NCI-H524 (cell line): ENCODE measurements at places on chromosomes 1 and 21.

DNA sequence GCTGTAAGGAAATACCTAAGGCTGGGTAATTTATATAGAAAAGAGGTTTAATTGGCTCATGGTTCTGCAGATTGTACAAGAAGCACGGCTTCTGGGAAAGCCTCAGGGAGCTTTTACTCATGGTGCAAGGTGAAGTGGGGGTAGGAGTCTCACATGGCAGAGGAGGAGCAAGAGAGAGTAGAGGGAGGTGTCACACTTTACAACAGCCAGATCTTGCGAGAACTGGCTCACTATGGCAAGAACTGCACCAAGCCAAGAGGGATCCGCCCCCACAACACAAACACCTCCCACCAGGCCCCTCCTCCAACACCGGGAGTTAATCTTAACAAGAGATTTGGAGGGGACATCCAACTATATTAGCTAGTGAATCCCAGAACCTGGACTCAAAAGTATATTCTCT, 135.4 kb upstream of the SOD1 start:
- no peak for DNase-seq

DNA sequence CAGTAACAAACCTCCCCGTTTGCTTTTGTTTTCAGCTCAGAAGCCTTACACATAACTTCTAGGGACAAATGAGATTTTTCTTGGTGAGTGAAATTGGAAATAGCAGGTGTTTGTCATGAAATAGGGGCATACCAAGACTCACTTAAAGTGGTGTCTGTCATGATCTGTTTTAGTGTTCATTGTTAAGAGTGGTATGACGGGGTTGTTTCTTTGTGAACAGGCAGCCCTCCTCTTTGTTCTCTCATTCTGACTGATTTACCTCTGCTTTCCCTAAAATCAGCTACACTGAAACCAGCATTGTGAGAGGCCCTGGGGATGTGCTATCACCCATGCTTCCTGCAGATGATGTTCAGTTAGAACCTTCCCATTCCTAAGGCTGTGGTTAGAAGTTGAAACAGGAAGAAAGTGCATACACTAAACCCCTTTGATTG, 2.5 kb upstream of the ERO1B start:
- DNase-seq: no peak

DNA sequence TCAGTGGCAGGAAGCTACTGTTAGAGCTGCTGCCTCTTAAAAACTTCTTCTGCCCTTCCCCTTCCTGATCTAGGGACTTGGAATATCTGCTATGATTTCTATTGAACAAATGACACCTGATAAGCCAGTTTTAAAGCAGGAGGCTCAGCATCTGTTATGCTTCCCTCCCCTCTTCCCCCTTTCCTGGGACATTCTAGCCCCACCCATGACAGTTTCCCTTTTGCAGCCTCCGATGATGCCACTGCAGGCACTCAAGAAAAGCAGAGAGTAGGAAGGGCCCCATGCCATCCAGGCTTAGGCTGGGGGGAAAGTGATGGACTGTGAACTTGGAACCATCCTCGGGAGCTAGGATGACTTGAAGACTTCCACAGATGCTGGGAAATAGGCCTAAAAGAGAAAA, 15.1 kb upstream of the EPB41 start:
- peak; percentile 47 for DNase-seq

DNA sequence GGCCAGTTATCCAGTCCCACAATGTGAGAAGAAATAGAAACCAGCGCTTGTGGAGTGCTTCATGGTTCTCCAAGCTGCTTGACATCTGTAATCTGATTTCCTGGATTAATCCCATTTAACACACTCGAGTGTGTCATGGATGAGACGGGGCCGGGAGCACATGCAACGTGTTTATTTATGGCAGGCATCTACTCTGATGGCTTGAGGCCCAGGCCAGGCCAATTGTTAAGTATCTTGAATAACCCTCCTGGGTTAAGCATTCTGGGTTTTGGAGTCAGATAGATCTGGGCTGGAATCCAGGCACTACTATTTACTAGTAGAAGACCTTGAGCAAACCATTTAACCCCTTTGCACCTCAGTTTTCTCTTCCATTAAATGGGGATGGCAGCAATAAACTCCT, 37.5 kb upstream of the LAPTM5 start:
- DNase-seq: peak; percentile 42

DNA sequence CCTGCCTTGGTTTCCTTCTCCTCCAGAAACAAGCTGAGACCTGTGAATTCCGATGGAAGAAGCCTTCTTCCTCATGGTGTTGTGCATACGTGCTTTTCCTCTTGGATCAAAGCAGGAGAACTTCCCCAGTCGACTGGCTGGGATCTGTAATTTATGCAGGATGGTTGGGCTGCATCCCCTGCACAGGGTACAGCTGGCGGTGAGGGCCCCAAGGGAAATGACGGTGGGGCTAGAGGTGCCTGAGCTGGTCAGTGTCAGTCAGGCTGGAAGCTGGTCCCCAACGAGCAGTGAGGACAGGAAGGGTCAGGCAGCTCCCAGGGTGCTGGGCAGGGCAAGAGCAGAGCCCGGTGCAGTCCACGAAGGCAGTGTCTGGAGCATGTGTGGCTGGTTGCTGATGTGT, 106.7 kb downstream of the CNIH3 start:
- no peak for DNase-seq

DNA sequence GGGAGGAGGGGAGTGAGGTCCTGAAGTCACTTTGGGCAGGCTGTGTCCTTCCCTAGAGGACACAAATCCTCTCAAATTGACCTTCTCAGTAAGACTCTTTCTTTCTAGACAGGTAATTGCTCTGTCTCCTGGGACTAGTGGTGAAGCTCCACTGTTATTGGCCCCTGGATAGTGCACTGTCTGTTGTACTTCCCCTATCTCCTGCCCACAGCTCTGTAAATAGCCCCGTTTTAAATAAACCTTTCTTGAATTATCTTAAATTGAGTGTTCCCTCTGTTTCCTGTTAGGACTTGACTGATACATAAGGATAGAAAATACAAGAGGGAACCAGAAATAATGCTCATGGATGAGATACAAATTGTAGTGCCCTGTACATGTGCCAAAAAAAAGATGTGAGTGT, 229.5 kb upstream of the USP24 start:
- DNase-seq: peak; percentile 6

GRCh38 chr1:91201176-91201575, 179.3 kb upstream of the ZNF644 start:
- no peak for DNase-seq

DNA sequence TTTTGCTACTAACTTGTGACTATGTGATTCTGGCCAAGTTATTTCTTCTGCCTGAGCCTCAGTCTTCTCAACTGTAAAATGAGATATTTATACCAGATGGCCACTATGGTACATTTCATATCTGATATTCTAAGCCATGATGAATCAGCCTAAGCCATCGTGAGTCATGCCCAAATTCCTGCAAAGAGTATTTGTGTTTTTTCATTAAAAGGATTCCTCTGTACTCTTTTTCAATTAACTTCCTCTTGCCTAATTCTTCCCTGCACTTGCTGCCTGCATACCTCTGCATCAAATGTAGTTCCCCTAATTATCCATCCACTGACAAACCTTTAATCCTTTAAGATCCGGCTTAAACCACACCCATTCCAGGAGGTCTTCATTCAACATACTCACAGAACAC, 575.1 kb upstream of the BEND5 start:
- no peak for DNase-seq

- DNase-seq: no peak
Observed at GRCh38 chr1:117631359-117632160, 25.7 kb downstream of the TENT5C start.

DNA sequence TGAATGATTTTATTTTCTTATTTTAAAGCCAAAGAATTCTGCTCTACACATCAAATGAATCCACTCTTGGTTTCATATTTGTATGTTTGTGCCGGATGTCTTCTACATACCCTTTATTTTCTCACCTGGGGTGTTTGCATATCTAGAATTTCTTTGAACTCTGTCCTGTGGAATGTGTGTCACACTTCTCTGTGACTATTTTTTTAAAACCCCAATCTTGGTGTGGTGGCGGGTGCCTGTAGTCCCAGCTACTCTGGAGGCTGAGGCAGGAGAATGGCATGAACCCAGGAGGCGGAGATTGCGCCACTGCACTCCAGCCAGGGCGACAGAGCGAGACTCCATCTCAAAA, 35.4 kb downstream of the CENPF start:
- DNase-seq: no peak

GRCh38 chr1:145960468-145961108, 2.8 kb upstream of the LIX1L start:
- peak; percentile 13 for DNase-seq

GRCh38 chr1:14259191-14259757, 339.2 kb upstream of the KAZN start:
- DNase-seq: no peak

- no peak for DNase-seq
Observed at GRCh38 chr1:44405798-44406736, 1.0 kb downstream of the RNF220 start.

DNA sequence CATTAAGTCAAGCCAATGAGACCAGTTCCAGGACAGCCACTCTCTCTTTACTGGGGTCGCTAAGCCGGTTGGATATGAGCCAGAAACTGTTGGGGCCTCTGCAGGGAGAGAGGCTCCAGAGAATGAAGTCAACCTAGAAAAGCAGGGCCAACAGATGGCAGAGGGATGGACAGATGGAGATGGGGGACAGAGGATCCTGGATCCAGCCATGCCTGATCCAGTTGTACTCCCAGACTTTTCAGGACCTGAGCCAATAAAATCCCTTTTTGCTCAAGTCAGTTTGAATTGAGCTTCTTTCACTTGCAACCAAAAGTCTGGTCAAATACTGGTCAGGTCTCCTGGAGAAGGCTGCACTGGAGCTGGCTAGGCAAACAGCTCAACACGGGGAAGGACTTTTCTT, 2.2 kb downstream of the DHCR24 start:
- DNase-seq: peak; percentile 44

DNA sequence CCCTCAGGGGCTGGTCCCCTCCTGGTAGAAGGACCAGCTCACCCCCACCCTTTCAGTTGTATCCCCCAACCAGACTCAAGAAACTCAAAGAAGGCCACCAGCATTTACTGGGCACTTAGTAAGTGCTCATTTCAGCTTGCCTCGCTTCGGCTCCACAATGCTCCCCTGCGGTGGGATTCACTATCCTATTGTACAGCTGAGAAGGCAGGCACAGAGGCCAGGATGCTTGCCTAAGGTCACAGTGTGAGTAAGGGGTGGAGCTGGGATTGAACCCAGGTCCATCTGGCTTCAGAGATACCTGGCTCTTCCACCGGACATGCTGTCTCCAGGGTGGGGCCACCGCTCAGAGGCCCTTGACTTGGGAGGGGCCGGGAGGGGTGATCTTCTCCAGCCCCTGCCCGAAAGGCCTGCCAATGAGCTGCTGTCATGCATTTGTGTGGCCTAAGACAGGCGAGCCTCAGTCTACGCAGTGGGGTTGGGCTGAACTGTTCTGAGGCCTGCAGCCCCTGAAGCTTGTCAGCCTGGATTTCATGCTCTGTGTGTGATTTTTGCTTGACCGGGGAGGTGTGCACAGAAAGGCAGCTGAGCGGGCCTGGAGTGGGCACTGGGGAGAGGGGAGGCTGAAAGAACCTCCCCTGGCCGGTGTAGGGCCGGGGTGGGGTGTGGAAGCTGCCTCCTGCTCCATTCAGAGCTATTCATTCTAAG, 48.1 kb downstream of the DMRTB1 start:
- DNase-seq: no peak
